ENCODE measurements at places on chromosomes 2 and 18.
A peak's percentile ranks its signal among the peaks of the same experiment; 100 is the strongest.

- no peak for DNase-seq
These were observed 18.8 kb downstream of the PTRHD1 start for GRCh38 chr2:24774373-24774772.

DNA sequence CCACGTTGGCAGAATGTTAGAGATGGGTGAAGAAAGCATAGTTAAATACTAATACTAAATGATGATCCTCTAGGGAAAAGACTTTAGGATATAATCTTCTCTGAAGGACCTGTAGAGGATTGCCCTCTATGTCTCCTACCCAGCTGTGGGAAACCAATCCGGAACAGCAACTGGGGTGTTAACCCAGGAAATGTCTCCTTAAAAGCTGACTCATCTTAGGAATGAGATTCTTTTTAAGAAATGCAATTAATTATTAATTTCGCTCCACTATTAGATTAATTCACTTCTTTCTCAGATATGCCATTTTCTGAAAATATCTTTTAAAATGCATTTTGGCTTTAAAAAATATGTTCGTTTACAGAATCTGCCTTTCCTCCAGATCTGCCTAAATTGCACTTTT lies 7.4 kb downstream of the SCN3A start:
- DNase-seq = no peak

DNA sequence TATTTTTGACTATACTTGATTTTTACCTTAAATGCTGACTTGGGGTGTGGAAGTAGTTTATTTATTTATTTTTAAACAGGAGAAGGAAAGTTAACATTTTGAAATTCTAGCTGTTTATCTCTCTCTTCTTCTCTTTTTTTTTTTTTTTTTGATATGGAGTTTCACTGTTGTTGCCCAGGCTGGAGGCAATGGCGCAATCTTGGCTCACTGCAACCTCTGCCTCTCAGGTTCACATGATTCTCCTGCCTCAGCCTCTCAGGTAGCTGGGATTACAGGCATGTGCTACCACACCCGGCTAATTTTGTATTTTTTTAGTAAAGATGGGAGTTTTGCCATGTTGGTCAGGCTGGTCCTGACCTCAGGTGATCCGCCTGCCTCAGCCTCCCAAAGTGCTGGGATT lies 11.1 kb downstream of the WDR43 start:
- no peak for DNase-seq

DNA sequence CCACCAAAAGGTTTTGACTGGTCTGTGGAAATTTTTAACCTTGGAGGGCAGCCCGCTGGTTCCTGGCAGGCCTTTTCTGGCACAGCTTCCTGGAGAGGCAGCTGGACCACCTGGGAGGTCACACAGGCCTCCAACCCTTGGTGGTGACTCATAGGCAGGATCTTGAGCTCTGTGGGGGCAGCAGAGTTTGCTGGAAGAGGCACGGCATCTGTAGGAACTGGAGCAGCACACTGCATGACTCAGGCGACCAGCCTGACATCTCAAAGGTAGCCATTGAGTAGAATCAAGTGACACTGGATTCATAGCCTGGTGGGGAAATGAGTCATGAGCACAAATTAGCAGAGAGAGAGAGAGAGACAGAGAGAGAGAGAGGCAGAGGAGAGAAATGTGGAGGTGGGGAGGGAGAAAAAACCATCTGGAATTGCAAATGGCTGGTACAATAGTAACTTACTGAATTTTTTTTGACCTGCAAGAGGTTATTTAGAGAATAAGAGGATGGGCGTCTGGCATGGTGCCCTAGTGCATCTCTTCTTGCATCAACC lies 57.4 kb downstream of the TRPM8 start:
- DNase-seq = no peak

- no peak for DNase-seq
These were observed 52.4 kb upstream of the STAT1 start for GRCh38 chr2:191066197-191066918.

- DNase-seq = no peak
These were observed 40.2 kb downstream of the NIFK start for GRCh38 chr2:121696410-121696930.

DNA sequence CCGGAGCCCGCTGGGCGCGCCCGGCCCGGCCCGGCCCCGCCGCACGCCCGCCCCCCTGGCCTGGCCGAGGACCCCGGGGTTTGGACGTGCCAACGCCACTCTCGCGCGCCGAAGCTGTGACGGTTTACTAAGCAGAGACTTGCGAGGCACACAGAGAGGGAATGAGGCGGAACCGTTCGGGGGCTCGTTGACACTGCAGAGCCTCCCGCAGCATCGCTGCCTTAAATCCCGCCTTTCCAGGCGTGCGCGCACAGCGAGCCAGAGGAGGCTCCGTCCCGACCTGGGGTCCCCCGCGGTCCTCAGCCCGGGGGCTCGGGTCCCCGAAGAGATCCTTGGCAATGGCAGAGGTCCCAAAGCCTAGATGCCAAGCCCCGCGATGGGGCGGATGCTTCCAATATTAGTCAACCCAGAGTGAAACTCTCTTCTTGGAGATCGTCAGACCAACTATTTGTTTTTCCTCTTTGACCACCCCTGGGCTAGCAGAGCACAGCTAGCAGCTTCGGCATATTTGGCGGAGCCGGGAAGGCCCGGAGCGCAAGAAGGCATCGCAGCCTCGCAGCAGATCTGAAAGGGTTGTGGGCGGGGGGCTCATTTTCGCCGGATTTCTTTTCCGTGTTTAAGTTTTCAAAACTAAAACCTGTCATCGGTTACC lies at the start of gene ZNF385B:
ZNF385B (minus strand) TSS at position 197 of the 652 bp plus-strand sequence.
- no peak for DNase-seq

GRCh38 chr2:161199912-161200701 lies 39.9 kb downstream of the TANK start:
- DNase-seq = no peak

DNA sequence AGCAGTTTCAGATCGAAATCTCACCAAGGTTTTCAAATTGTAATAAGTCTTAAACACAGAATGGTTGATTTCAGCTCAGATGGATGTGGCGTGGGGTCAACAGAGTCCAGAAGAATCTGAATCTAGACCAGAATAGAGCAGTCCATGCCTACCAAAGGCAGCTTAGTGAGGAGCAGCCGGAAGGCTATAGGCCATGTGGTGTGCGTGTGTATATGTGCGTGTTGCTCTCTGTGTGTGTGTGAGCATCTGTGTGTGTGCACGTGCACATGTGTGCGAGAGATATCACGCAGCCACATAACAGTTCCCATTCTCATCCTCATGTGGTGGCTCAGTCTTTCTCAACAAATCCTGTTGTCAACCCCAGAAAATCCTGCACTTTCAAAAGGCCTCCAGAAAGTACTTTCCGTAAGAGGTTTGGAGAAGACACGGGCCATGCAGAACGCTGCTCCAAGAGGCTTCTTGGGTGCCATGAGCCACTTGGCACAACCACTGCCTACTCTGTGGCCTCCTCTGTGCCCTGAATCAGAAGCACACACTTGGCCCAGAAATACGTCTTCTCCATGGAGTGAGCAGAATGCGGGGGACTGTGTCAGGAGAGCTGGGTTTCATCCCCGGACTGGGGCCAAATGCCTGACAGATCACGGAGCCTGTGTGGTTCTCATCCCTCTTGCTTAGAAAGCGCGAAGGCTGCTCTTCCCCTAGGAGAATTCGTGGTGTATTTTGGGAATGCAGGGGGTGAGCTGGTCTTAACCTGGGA lies 67.3 kb downstream of the ACKR3 start:
- no peak for DNase-seq

DNA sequence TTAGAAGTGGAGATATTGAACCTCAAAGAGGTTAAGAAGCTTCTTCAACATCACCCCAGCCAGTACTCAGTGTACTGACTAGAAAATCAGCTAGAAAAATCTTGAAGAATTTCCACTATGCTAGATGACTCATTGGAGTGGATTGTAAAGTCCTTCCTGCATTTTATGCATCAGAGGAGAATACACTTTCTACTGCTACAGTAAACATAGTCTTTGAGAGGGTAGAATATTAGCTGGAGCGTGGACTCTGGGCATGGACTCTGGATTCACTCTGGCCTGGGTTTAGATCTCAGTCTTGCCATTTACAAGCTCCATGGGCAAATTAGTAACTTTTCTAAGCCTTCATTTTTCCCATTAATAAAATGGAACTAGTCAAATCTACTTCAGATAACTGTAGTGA lies 215.9 kb downstream of the IRS1 start:
- DNase-seq = no peak

GRCh38 chr2:86631846-86632485 lies 8.3 kb upstream of the RNF103 start:
- no peak for DNase-seq

DNA sequence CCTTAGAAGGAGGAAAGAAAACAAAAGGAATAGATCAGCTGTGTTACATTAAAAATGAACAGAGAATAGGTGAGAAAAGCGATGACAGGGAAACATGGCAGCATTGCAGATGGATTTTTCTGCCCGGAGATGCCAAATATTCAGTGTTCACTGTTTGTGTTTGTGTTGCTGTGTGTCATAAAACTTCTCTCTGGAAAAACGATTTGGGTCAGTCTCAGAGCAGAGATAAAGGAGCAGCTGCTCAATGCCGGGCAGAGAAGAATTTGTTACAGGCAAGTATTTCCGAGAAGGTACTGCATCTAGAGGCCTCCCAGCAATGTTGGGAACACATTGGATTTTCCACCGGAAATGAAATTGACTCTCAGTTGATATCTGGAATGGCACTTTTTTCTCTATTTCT lies 156.4 kb upstream of the KLHL14 start:
- no peak for DNase-seq

DNA sequence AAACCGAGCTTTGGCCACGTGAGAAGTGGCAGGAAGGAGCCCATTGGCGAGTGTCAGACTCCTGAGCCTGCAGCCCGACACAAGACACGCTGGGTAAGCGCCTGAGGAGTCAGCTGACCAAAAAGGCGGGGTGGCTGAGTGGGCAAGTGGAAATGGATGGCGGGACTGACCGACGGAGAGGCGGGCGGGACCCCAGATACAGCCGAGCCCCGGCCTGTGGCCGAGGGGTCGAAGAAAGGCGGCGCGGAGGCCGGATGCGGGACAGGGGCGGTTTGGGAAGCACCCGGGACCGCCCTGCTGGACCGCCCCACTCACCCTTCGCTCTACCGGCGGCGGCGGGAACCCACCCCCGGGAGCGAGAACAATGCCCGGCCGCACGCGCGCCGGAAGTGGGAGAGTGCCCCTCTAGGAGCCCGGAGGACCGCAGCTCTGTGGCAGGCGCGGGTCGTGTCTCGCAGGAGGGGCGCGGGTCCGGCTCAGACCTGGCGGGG lies 22.8 kb downstream of the ZSCAN30 start:
- peak; percentile 80 for DNase-seq

DNA sequence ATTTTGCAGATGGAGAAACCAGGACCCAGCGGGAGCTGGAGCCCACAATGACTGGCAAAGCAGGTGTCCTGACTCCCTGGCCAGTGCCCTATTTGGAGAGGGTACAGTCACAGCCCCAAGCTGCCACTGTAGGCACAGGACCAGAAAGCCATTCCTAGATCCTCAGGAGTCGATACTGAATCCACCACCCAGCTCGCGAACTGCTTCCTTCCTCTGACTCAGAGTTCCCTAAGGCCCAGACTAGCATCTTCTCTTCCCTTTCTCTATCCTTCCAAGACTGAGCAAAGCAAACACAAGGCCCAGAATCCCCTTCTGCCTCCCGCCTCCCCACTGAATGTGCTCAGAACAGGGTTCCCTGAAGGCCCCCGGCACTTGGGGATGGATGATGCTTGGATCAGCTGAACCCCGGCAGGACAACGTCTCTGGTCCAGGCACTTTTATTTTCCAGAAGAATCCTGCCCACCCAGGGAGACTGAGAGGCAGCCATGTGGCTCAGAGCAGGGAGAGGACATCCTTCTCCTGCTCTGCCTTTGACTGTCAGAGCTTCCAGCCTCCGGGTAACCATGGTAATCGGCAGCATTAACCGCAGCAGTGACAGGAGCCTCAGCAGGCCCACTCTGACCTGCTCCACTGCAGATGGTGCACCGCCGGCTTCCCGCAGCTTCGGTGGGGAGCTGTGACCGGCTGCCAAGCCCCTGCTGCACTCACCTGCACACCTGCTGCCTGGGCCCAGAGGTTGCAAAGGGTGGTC lies 34.8 kb upstream of the KLHL29 start:
- DNase-seq = no peak

DNA sequence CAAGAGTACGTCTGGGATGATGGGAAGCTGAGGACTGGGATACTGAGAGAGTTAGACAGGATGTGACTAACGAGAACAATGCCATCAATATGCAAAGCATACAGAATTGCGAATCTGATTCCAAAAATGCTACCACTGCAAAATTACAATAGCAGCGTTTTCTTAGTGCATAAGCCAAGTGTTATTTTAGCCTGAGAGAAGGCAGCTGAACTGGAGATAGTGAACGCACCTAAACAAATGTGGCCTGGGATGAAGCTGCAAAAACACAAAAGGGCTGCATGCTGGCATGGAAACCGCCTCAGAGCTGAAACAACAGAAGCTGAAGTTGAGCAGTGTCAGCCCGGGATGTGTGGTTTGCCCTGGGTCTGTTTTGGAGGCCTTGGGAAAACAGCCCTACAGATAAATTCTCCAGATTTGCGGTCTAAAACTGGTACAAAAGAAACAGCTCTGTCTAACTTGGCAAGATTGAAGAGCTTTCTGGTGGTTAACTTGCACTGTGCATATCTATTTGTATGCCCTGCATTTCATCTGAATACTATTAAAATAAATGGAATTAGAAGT lies 45.5 kb downstream of the LYPD6 start:
- no peak for DNase-seq

GRCh38 chr18:39772155-39772919 lies 2182.7 kb upstream of the PIK3C3 start:
- no peak for DNase-seq

GRCh38 chr2:21260311-21260710 lies 136.5 kb downstream of the TDRD15 start:
- DNase-seq = no peak

GRCh38 chr2:102410952-102411351 lies 12.0 kb upstream of the IL18RAP start:
- no peak for DNase-seq

GRCh38 chr2:33425161-33425560 lies 51.3 kb upstream of the RASGRP3 start:
- DNase-seq = no peak

DNA sequence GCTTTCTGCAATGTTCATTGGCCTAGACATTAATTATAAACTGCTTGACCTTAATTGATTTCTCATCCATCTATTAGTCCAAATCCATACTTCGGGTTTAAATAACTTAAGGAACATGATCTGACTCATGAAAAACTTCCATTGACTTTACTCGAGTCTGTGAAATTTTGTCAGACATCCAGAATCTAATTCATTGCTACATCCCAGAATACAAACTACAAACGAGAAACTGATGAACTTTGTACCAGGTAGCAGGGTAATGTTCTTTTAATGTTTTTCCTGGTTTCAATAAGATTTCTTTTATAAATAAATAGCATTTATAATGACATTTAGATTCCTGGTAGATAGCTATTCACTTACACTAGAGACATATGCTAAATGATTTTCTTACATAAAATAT lies 36.0 kb upstream of the IKZF2 start:
- no peak for DNase-seq

- DNase-seq = no peak
These were observed 80.5 kb upstream of the ABCA12 start for GRCh38 chr2:215218587-215219577.

DNA sequence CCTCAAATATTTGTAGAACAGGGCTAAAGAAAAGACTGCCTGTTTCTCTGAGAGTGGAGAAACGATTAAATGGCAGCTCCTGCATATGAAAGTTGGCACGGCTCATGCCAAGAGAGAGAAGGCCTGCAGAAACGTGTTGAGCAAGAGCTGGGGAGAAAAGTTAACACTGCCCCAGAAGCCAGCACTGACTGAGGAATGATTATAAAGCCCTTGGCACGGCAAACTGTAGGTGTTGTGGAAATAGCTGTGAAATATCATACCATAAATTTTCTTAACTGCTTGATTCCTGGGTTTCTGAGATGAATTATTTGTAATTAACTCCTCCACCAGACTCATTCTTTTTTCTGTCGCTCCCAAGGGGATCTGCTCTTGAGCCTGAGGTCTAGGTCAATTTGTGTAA lies 4.3 kb downstream of the FRZB start:
- no peak for DNase-seq
